ENCODE measurements at places on chromosomes 7 and 10.
A peak's percentile ranks its signal among the peaks of the same experiment; 100 is the strongest.

GRCh38 chr7:55304018-55304762, 60.9 kb upstream of the LANCL2 start:
- no peaks in the 10 kb centered on the region for H3K36me3 ChIP-seq
- H3K27me3 ChIP-seq, result no peaks in the 10 kb centered on the region
- H3K4me1 ChIP-seq, result no peaks in the 10 kb centered on the region
- no peak overlapping the region for H3K27ac ChIP-seq

- no peaks in the 10 kb centered on the region for H3K36me3 ChIP-seq
- no peak overlapping the region for H3K27ac ChIP-seq
- H3K27me3 ChIP-seq, result no peaks in the 10 kb centered on the region
Measured at GRCh38 chr7:96786261-96786997, 76.8 kb upstream of the SEM1 start.

GRCh38 chr10:9670911-9671310, 1346.8 kb upstream of the CELF2 start:
- H3K27me3 ChIP-seq, result no peaks in the 10 kb centered on the region
- H3K27ac ChIP-seq, result no peak overlapping the region
- no peaks in the 10 kb centered on the region for H3K4me1 ChIP-seq

- no peaks in the 10 kb centered on the region for H3K27me3 ChIP-seq
- DNase-seq, result no peak
- no peaks in the 10 kb centered on the region for H3K4me1 ChIP-seq
- no peak overlapping the region for H3K27ac ChIP-seq
Measured at GRCh38 chr10:113093188-113094113, 143.4 kb downstream of the TCF7L2 start.

- no peaks in the 10 kb centered on the region for H3K36me3 ChIP-seq
- no peaks in the 10 kb centered on the region for H3K27me3 ChIP-seq
- H3K27ac ChIP-seq, result no peak overlapping the region
Measured at GRCh38 chr7:156516791-156517378, 123.7 kb upstream of the RNF32 start.

DNA sequence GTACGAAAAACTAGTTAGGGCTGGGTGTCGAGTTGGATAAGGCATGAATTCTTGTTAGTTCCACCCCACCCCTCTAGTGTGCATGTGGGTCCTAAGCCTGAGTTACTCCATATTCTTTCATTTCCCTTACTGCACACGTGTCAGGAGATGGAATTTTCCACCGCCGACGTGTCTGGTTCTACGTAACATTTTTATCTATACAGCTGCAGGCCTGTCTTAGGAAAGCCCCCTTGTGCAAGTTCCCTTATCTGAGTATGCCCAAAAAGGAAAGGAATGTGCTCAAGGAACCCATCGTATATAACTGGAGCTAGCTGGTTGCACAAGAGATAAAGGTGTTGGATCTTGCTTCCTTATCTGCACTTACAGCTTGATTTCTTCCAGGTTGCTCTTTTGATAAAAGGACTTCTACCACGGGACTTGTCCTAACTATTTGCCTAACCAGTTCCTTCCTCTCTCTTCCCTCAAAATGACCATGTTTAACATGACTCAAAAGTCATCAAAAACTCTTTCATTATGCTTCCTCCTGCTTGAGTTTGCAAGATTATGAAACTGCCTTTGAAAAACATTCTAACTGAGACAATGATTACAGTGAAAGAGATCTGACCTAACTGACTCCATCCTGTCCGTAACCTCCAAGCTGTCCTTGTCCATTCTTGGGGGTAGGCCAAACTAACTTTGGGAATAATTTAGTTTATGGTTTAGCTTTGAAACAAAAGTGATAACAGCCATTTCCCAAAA, 181.4 kb downstream of the AKR1D1 start:
- no peaks in the 10 kb centered on the region for H3K27me3 ChIP-seq
- H3K4me1 ChIP-seq, result no peaks in the 10 kb centered on the region
- no peak overlapping the region for H3K4me3 ChIP-seq
- no peak overlapping the region for H3K27ac ChIP-seq
- DNase-seq, result no peak

GRCh38 chr10:28266449-28267224, 36.2 kb downstream of the MPP7 start:
- no peak overlapping the region for H3K4me3 ChIP-seq
- no peaks in the 10 kb centered on the region for H3K36me3 ChIP-seq

- no peak for DNase-seq
- peak overlapping the region; percentile 79 for H3K27ac ChIP-seq
- H3K36me3 ChIP-seq, result peaks cover 2% of the 10 kb centered on the region
- no peaks in the 10 kb centered on the region for H3K27me3 ChIP-seq
Measured at GRCh38 chr7:134941185-134941900, 45.0 kb upstream of the AGBL3 start.

DNA sequence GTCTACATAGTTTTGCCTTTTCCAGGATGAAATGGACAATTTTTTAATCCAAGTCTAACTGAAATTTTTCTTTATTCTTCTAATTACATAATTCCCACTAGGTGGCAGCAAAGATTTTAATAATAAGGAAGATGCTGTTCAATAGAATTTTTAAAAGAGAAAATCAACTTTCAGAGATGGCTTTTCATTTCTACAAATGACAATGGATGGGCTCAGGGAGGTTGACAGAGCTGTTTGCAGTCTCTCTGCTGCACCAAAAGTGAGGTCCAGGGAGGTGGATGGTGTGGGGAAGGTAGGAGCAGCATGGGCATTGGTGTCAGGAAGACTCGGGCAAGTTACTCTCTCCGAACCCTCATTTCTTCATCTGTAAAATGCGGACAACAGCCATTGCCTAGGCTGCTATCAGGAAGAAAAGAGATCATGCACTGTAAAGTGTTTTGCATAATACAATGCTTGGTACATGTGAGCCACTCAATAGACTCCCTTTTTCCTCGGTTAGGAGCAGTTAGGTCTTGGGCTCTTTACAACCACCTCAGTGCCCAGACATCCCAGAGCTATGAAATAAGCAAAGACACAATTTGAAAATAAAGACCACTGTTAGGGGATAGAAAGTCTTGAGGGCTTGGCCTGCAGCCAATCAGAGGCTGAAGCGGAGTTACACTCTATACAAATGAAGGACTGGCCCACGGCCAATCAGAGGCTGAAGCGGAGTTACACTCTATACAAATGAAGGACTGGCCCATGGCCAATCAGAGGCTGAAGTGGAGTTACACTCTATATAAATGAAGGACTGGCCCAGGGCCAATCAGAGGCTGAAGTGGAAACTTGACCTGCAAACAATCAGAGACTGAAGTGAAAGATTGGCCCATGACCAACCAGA, 107.1 kb downstream of the ABLIM1 start:
- H3K4me3 ChIP-seq, result no peak overlapping the region
- no peaks in the 10 kb centered on the region for H3K27me3 ChIP-seq
- no peaks in the 10 kb centered on the region for H3K4me1 ChIP-seq
- no peak overlapping the region for H3K27ac ChIP-seq
- peak; percentile 53 for DNase-seq
- H3K36me3 ChIP-seq, result no peaks in the 10 kb centered on the region

GRCh38 chr7:106604303-106604924, 56.5 kb downstream of the CCDC71L start:
- H3K4me1 ChIP-seq, result no peaks in the 10 kb centered on the region
- H3K27me3 ChIP-seq, result no peaks in the 10 kb centered on the region

DNA sequence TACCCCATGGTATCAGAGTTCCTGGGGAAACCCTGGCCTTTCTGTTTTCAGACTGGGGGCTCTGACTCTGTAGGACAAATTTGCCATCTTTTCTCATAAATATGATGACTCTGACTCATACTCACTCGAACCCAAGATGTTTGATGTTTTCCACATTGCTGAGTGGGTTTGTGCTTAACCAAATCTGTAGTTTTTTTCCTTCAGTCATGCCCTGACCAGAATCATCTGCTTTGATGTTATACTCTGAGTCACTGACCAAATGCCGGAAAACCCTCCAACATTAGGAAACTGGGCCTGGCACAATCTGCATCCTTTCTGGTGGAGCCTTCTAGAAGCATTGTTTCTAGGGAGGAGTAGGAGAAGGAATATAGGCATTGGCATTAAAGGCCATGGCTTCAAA, 118.7 kb downstream of the C10orf105 start:
- H3K27ac ChIP-seq, result no peak overlapping the region
- H3K4me3 ChIP-seq, result no peak overlapping the region
- no peaks in the 10 kb centered on the region for H3K27me3 ChIP-seq
- H3K4me1 ChIP-seq, result no peaks in the 10 kb centered on the region

Measured in aorta (tissue), 5 donors.